ENCODE measurements at places on chromosomes 2 and 18. TPM values are rescaled to one million over a fixed set of nuclear protein-coding genes. Genes with fewer than 3 reads are reported as not detected.

The CIB4 gene
- not detected for total RNA-seq

The RBM43 gene
- total RNA-seq = 3.5 TPM

The BMP10 gene
- total RNA-seq = not detected

The WIPF1 gene
- 21.8 TPM for total RNA-seq

The IMPACT gene
- 15.0 TPM for total RNA-seq

The PAX8 gene
- 2.3 TPM for total RNA-seq

Data from suprapubic skin (tissue), 4 donors.